Right ventricle myocardium superior (tissue), 1 donor: ENCODE measurements at places on chromosomes 5 and 9.

DNA sequence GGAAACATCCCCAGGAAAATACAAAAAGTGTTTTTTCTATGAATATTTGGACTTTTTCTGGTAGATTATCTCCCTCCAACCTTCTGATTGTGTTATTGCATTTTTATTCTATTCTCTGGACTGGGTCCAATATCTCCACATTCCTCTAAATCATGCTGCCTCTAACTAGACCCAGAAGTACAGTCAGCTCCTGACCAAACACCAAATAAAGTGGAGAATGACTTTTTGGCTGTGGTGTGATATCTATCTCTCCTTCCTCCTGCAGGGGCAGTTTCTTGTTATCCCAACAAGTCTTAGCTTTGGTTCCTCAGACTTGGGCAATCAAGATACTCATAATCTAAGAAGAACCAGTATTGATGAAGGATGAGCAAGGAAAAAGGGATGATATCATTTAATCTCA lies 3.2 kb upstream of the RAI14 start:
- no peak for DNase-seq

GRCh38 chr5:58737671-58738070 lies 154.8 kb downstream of the RAB3C start:
- DNase-seq: no peak

- DNase-seq: no peak
Observed at GRCh38 chr5:175253597-175253996, 190.4 kb downstream of the DRD1 start.

DNA sequence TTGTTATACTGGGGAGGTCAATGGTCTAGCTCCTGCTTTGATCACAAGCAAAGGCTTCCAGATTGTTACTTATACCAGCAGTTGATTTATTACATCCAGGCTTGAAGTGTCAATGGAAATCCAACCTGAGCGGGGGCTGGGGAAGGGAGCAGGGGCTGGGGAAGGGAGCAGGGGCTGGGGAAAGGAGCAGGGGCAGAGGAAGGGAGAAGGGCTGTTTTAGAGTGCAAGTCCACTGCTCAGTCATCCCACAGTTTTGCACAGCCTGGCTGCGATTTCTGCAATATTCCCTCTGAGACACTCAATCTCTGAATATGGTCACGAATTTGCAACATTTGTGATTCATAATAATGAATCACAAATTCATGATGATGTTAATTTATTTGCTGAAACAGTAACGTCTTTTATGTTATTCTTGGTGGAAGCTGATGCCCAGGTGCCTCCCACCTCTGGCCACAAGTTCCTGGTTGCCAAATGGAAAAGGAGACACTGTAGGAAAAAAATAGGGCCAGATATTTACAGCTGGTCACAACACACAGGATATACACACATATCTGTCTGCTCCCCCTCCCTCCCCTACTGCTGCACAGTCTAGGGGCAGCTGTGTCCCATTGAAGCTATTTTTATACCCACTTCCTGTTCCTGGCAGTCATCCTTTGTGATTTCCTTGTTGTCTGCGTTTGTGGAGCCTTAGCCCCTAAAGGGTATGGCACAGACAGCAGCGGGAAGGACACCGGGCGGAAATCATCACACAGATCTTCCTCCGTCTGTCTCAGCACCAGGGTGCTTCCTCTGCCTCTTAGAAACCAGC lies 325.1 kb downstream of the GADD45G start:
- peak; percentile 45 for DNase-seq

DNA sequence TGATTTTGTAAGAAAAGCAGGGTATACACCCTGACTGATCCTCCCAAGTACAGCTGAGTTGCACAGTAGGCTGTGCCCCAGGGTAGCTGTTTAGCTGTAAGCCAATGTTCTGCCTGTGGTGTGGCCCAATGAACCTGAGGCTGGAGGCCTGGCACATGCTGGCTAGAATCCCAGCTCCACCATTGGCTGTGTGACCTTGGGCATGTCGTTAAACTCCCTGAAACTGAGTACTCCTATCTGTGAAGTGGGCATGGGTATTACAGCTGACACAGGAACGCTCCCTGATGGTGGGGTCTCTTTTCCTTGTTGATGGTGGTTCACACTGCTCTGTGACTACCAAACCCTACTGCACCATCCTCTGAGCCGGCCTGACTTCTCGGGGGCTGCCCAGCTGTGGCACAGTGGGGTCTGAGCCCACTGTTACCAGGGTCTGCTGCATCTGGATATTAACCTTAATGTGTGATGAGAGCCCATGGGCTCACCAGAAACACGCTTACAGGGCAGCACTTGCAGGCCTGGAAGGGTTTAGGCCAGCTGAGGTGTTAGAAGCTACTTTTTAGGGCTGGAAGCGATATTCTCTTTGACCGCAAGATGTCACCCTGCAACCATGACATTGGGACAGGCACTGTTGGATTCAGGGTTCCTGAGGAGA lies 7.0 kb upstream of the GADD45G start:
- DNase-seq: no peak

DNA sequence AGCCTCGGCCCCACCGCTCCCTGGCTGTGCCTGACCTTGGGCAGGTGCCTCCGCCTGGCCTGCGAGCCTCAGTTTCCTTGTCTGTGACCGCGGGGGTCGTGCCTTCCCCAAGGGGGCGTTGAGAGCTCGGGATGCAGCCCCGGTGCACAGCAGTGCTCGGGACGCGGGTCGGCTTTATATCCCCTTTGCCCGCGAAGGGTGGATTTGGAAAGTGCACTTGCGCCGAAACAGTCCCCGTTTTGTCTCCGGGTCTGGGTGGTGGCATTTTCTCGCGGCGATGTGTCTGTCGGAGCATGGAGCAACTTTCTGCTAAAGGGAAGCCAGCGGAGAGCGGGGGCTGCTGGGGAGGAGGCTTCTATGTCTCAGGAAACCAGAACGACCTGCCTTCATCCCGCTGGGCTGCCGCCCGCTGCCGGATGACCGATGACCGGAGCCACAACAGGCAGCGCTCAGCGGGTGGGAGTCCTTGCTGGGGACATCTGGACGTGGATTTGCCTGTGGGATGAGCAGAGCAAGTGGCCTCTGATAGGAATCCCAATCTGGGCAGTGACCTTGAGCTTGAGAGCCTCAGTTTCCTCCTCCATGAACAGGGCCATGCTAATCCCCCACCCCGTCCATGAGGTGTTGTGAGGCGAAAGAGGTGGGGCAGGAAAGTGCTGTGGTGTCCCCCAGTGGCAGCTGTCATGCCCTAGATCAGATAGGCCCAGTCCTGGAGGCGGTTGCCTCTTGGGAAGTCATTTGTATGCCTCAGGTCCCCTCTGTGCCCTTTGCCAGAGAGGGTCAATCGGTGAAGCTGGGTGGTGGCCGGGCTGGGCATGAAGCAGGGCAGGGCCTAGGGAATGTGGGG lies 651 bp downstream of the HRH2 start:
- DNase-seq: peak; percentile 64

GRCh38 chr5:9932770-9933169 lies 302.6 kb upstream of the TAS2R1 start:
- no peak for DNase-seq

DNA sequence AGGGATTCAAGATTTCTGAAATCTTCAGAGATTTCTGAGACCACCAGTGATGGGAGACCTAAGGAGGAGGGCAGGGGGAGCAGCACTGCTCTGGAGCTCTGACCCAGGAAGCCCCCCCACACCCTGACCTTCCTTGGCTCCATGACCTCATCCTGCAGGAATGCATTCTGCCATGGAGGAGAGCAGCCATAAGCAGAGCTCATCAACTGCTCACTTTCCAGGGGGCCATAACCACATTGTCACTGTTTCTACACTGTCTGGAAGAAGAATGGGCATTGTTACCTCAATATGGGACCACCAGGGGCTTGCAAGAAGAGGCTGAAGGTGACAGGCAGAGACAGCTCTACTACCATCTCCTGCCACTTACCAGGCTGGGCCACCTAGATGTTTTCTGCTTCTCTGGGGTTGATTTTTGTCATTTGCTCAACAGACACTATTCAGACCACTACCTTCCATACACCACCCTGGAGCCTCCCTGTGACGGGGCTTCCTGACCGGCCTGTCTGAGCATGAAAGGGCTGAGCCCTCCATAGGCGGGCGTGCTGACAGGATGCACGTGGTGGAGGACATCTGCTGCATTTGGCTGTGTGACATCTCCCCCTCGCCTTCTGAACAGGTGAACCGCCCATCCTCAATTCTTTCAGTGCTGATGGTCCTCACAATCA lies 2.3 kb upstream of the TSC1 start:
- DNase-seq: no peak

GRCh38 chr5:55636177-55636576 lies 75.9 kb downstream of the SLC38A9 start:
- DNase-seq: no peak

GRCh38 chr5:59097116-59097515 lies 514.2 kb downstream of the RAB3C start:
- no peak for DNase-seq

DNA sequence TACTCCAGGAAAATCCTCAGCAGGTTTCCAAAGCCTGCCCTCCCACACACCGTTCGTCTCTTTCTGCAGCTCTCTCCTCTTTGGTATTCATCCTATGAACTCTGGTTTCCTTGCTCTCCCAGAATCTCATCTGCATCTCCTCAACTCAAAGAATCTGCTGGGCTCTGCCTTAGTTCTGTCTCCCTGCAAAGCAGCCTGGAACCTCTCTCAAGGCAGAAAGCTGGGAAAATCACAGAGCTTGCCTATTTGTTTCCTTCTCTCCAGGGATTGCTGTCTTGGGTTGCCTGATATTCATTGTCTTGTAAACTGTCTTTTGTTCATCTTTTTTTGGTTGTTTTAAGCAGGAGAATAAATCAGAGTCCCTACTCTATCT lies 5.3 kb upstream of the ERAP2 start:
- no peak for DNase-seq

DNA sequence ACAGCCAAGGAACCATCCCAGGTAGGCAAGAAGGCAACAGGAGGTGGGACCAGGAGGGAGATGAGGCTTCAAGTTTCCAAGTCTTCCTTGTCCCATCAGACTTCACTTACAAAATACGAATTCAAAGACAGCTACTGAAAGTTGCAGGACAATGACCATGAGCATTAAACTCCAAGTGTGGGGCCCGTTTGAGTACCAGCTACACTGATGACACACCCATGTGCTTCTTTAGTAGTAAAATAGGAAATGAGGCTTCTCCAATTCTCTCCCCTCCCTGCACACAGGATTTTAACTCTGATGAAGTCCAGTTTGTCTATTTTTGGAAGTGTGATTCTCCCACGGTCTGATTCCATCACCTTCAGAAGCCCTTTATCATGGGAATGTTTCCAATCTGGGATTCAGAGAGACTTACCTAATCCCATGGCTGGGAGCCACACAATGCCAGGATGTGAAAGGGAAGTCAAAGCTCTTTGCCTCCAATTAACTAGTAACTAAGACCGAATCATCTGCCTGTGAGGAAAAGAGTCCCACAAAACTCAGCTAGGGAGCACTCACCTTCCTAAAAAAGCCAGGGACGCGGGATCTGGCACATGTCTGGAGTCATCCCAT lies 222.8 kb upstream of the MSX2 start:
- DNase-seq: no peak

GRCh38 chr9:125524583-125525355 lies 182.2 kb downstream of the MAPKAP1 start:
- DNase-seq: no peak

DNA sequence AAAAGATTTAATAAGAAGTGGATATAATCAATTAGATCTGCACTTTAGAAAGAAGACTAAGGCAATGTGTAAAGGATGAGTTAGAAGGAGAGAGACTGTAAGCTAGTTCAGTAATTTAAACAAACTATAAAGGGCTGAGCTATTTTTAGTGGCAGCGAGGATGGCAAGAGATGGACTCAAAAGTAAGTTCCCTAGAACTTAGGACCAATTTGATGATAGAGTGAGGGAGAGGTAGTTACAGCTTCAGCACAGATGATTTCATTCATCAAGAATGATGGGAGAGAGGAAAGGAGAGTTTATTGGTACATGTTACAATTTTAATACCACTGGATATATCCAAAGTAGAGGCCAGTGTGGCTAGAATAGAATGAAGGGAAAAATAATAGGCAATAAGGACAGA lies 19.1 kb downstream of the NADK2 start:
- no peak for DNase-seq

- no peak for DNase-seq
Observed at GRCh38 chr5:102866237-102866600, 111.1 kb downstream of the PAM start.

- DNase-seq: peak; percentile 87
Observed at GRCh38 chr9:70020991-70021571, 22.6 kb upstream of the MAMDC2 start.

DNA sequence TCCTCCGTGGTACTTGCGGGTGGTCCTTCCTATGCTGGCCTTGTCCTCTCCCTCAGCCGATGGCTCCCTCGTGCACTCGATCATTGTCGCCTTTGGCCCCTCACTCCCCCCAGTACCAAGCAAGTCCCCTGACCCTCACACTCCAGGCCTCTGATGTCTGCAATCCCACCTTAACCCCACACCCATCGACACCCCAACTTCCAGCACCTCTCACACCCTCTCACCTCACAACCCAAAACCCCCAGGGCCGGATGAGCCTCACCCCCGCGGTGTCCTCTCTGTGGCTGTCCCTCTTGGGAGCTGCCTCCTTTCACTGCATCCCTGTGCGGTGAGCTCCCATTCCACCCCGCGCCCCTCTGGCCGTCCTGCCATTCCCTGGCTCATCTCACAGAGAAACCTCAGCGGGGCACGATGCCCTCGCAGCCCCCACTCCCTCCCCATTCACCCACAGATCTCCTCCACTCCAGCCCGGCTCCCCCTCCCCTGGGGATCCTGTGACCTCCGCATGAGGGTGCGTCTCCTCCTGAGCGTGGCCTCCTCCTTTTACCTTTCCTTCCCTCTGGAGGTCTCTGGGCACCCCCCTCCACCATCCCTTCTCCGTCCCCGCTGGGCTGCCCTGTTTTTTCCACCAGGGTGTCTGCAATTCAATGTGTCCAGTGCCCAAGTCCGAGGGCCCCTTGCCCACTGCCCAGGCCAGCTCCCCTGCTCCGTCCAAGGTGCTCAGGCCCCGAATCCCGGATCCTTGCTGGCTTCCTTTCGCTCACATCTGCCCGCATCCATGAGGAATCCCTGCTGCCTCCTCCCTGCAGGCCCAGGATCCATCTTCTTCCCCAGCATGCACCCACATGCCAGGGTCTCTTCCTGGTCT lies 15.8 kb upstream of the RNU6ATAC start:
- peak; percentile 33 for DNase-seq

DNA sequence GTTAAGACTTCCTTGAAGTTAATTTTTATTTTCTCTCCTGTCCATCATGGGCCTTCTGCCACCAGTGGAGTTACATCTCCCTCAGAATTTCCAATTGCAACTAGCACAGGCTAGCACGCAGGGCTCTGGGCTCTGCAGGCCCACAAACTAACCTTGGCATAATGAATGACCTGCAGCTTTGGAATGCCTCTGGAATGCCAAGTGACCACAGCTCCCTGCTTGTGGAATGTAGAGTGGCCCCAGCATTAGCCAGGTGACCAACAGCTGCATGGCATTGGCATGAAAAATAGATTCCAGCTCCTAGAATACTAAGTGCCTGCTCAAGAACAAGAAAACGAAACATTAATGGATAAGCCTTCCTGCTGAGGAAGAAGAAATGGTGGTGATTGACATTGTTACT lies 726.1 kb downstream of the BRINP1 start:
- DNase-seq: no peak
